ENCODE measurements at places on chromosomes 1 and 21.

DNA sequence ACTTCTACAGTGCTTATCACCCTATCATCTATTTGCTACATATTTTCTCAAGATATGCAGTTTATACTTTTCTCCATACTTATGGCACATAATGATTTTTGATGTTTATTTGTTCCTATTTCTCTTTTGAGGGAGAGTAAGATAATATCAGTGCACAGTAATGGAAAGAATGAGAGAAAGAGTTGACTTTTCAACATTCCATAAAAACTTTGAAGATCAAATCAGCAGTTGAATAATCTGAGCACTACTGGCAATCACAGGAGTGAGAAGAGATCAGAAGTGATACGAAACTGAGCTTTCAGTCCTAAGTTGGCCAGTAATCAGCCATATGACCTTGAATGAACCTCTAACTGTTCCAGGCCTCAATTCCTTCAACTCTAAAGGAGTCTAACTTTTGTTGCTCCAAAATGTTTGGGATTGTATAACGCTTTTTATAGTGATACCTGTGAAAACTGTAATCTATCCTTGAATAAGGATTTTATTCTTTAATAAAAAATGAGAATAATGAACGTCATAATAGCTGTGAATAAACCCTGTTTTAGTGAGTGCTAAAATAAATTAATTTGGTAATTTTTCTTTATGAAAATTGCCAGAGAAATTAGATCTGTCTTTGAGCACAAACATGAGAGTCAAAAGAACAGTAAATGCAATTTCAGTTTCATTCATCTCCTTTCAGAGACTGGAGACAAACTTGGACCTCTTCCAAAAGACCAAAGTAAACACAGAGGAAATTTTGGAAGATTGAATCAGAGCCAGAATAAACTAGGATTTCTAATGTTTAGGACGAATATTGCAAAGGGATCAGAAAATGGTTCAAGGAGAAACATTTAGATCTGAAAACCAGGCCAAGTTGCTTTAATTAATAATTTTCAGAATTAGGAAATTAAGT lies 309.9 kb downstream of the ADGRL2 start:
- DNase-seq = no peak

- DNase-seq = no peak
Measured at GRCh38 chr1:36864182-36864822, 170.0 kb downstream of the GRIK3 start.

DNA sequence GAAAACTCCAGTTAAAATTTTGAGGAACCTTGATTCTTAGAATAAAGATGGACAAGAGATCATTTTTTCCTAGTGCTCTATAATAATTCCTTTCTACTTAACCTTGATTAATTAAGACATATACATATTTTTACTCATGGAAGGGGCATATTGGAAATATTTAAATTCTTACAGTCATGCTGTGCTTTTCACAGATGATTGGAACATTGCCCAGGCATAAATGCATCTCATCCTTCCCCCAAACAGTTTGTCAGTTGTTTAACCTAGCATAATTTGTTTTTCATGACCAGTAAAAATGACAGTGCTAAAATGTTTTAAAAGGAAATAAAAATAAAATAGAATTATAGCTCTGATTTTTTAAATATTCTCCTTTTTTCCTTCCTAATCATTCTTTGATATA lies 140.0 kb downstream of the DNM3 start:
- no peak for DNase-seq

DNA sequence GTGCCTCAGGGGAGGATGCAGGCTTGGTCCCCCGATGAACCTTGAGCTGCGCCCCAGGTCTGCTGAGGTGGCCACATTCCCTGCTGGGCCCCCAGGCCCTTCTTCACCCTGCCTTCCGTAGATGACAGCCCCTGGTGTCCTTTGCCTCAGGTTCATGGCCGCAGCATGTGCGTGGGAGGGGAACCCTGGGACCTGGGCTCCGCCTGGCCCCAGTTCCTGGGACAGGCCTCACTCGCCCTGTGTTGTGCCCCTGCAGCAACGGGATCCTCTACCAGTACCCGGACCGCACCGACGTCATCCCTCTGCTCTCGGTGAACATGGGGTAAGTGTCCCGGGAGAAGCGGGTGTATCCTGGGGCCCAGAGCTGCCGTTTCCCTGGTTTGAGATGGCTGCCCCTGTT lies 5.1 kb upstream of the SLC25A34 start:
- no peak for DNase-seq

DNA sequence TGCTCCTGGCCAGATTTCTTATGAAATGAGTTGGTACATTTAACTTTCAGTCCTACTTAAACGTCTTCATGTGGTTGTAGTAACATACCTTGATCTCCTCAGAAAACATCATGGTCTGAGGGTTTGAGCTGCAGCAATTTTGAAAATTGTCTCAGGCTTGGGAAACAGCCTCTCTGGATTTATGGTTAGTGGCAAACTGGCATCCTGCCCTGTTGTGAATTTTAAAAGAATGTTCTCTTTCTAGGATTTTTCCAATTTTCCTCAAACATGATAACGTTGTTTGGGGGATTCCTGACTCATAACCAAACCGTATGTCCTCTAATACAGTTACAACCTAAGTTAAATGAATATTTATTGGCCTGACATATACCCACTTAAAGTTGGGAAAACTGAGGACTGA lies 624.4 kb downstream of the LMO4 start:
- DNase-seq = no peak

- no peak for DNase-seq
Measured at GRCh38 chr1:168490306-168490705, 53.5 kb downstream of the XCL2 start.

DNA sequence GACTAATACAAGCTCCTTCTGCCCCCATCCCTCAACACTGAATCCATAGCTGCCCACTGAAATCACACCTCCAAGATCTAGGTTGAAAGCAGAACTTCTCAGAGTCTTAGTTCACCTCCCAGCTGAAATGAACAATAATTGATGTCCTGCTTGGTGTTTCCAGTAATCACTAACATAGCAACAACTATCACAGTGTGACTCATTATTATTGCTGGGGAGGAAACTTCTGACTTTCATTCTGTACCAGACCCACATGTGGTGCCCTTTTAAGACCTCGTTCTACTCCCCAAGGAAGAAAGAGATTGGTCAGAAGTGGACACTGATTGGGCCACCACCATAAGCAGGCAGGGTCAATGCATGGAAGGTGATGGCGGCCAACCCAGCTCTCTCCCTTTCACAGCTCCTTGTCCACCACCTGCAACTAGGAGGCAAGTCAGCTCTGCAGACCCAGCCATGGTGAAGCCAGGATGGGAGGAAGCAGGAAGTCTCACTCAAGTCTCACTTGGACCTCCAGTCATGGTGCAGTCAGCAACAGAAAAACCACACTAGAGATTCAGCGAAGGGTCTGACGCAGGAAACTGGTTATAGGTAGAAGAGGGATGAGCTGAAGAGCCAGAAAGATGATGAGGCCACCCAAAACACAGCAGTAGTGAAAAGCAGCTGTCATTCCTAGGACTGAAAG lies 720.2 kb downstream of the PTPRU start:
- DNase-seq = no peak

GRCh38 chr1:169925505-169926482 lies 32.1 kb upstream of the SCYL3 start:
- no peak for DNase-seq

- no peak for DNase-seq
Measured at GRCh38 chr1:37620707-37621106, 14.0 kb downstream of the RSPO1 start.

- DNase-seq = no peak
Measured at GRCh38 chr1:91784191-91784590, 101.8 kb downstream of the TGFBR3 start.

- DNase-seq = no peak
Measured at GRCh38 chr21:17779980-17780379, 39.2 kb downstream of the C21orf91 start.

DNA sequence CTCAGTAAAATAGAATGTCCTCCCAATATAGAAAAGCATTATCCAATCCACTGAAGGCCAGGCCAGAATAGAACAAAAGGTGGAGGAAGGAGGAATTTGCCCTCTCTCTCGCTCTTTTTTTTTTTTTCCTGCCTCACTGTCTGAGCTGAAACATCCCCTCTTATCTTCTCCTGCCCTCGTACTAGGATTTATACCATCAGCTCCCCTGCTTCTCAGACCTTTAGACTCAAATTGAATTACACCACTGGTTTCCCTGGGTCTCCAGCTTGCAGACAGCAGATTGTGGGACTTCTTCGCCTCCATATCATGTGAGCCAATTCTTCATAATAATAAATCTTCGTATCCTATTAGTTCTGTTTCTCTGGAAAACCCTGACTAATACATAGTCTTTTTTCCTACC lies 4.9 kb upstream of the ZMYM6 start:
- DNase-seq = no peak

DNA sequence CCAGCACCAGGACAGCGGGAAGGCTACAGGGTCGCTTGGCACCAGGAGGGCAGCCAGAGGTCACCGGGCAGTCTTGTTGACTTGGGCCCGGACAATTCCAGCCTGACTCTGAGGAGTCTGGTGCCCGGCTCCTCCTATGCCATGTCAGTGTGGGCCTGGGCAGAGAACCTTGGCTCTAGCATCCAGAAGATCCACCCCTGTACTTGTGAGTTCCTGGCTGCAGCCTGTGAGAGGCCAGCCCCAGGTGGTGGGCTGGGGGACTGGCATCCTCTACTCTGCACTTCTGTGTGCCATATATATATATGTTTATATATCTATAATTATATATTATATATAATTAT lies 11.6 kb upstream of the PTPN7 start:
- DNase-seq = no peak

DNA sequence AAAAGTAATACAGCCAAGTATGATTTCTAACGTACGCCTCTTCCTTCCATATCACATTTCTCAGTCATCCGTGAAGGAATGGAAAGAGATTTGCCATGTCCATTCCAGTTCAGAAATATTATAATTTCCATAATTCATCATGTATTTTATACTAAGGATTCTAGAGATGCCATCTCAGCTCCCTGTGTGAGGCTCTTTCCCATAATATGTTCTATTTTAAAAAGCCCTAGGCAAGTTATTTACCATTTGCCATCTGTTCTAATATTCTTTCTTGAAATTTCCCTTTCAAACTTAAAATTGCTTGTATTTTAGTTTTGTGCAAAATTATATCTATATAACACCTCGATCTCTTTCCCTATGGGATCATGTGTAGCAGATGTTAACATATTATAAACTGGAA lies 106.7 kb downstream of the FMN2 start:
- DNase-seq = no peak

DNA sequence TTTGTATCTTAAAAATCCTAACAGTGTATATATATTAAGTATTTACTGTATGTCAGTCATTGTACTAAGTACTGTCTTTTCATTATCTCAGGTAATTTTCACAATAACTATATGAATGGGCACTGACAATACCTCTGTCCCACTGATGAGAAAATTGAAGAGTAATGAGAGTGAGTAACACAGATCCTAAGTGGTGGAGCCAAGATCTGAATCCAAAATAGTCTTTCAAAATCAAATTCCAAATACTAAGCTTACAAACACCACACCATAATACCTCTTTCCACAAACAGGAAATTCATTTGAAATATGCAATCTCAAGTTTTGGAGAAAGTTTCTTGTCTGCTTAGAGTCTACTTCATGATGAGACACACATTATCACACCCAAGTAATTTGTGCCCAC lies 105.9 kb upstream of the EDEM3 start:
- DNase-seq = no peak

DNA sequence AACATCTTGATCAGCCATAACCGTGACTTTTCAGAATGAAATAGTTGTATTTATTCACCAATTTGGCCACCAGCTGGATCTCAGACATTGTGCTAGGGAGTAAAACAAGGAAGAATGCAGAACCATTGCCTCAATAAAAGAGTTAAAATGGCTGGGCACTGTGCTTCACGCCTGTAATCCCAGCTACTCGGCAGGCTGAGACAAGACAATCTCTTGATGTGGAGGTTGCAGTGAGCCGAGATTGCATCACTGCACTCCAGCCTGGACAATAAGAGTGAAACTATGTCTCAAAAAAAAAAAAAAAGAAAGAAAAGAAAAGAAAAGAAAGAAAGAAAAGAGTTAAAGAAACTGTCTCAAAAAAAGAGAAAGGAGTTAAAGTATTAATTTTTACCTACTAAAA lies 199.5 kb downstream of the TPR start:
- no peak for DNase-seq

DNA sequence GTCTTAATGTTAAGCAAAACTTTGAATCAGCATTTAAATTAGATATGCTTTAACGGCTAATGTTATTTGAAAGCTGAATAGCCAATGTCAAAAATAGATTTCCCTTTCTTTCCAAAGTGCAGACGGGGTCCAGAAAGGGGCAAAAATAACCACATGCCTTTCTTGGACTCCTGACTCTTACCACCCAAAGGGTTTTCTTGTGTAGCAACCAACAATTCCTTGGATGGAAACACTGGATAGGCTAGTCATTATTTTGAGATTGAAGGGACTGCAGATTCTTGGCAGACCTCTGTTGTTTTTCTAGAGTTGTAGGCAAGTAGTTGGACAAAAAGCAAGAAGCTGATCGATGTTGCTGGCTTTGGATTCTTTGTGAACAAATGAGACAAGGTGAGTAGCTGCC lies 107.0 kb downstream of the MRPS6 start:
- DNase-seq = no peak

DNA sequence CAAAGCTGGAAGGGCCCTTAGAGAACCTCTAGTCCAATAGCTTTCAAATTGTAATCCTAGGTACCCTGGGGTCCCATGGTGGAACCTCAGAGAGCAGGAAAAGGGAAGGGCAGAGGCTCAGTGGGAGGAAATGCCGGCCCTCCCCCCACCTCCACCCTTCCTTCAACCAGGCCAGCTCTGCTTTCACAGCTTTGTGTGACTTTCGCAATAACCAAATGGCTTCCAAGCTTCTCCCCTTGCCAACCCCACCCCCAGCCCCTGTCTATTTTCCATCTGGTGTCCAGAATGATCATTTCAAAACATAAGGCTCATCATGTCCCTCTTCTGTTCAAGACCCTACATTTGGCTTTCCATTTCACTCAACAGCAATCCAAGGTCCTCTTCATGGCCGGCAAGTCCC lies 74.4 kb downstream of the CD58 start:
- DNase-seq = no peak

DNA sequence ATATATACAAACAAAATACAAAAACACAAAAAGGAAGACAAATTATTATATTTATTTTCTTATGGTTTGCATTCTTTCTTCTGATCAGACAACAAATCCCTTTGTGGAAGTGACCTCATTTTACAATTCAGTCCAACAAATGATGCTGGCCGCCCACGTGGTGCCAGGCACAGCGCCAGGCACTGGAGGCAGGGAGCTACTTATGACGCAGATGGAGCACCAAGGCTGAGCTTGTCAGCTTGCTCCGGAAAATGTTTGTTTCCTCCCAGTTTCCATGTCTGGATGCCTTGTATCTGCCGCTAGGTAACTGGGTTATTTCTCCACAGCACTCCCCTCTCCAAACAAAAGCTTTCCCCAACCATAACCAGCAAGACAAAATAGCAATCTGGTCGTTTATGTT lies 30.7 kb upstream of the CD34 start:
- DNase-seq = no peak

DNA sequence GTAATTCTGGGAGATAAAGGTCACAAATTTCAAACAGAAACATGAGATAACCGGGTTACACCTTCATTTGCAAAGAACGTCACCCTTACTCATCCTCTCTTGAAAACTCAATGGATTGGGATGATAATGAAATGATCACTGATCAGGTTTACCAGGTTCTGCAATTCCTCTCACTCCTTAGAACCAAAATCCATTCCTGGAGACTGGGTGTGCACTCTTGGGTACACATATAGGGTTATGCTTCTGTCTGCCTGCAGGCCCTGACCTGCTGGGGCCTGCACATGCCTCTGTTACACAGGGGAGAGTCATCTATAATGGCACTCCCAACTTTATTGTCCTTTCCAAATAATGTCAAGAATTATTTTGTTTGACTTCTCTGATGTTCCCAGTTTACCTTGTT lies 8.3 kb downstream of the SUSD4 start:
- DNase-seq = no peak

- no peak for DNase-seq
Measured at GRCh38 chr21:37208056-37208721, 58.9 kb downstream of the VPS26C start.

Measured in stimulated activated CD8-positive, alpha-beta memory T cell treated with anti-CD3 and anti-CD28 coated beads, Interleukin-4, amount 100 ng/mL, for 4 hours (primary cell).